Esophagus mucosa (tissue), 1 donor: ENCODE measurements at places on chromosomes 6 and 20. TPM values are rescaled to one million over a fixed set of nuclear protein-coding genes. Genes with fewer than 3 reads are reported as not detected.

GRCh38 chr6:160030103-160030502 lies 61.2 kb downstream of the IGF2R start:
- ATAC-seq, result peak; percentile 90

The SYCP2 gene
- 0.60 TPM for total RNA-seq

DNA sequence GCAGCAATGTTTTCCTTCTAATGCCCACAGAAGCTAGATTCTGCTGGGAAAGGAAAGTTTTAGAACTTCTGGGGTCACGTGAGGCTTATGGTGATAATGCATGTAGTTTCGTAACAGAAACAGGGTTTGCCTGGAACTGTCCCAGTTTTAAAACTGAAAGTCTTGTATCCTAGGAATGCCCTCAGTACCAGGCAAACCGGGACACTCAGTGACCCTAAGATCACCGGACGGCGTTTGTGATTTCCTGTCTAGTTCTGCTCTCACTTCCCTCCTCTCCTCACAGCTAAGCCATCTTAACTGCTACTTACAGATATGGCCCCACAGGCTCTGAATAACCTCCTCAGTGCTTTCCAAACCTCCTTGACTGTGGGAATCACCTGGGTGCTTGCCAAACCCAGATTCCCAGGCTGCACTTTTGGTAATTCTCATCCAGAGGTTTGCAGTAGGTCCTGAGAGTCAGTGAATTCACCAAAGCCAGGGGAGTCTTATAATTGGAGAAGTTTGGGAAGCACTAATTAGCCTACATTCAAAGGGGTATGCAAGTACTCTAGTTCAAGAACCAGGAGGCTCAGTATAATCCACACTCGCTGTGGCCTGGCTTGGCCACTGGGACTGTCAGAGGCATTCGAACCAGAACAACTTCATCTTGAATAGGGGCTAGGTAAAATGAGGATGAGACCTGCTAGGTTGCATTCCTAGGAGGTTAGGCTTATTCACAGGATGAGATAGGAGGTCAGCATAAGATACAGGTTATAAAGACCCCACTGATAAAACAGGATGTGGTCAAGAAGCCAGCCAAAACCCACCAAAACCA lies 231.6 kb upstream of the MYLIP start:
- no peak for ATAC-seq

The OXT gene
- total RNA-seq, result not detected

- no peak for ATAC-seq
These were observed 8.5 kb upstream of the PTCRA start for GRCh38 chr6:42907336-42907735.

GRCh38 chr6:84193114-84193708 lies 34.2 kb downstream of the CEP162 start:
- peak; percentile 86 for ATAC-seq

The FLRT3 gene
- total RNA-seq, result 3.0 TPM

DNA sequence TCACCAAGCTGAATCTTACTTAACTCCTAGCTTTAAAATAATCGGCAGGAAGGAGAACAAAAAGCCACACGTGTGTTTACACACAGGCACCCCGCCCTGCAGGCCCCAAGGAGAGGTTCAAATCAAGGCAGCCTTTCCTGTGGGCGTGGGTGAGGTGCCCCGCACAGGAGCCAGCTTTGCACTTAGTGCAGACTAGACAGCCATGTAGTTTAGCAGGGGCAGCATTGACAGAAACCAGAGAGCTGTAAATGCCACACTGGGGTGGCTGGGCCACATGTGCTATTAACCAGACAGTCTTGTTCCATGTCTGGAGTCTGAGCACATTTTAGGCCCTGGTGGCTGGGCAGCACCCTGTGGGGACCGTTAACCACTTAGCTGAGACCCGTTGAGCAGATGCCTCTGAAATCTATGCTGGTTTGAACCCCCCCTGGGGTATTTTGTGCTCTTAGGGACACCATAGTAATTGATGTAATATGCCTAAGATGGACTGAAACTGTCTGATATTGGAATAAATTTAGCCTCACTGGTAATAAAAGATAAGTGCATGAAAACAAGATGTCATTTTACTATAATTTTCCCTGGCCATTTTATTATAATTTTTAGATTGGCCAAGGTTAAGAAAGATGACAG lies 106.4 kb upstream of the KCNG1 start:
- ATAC-seq, result peak; percentile 73

The FOXQ1 gene
- 10.0 TPM for total RNA-seq

The SAMD5 gene
- total RNA-seq, result 6.5 TPM

DNA sequence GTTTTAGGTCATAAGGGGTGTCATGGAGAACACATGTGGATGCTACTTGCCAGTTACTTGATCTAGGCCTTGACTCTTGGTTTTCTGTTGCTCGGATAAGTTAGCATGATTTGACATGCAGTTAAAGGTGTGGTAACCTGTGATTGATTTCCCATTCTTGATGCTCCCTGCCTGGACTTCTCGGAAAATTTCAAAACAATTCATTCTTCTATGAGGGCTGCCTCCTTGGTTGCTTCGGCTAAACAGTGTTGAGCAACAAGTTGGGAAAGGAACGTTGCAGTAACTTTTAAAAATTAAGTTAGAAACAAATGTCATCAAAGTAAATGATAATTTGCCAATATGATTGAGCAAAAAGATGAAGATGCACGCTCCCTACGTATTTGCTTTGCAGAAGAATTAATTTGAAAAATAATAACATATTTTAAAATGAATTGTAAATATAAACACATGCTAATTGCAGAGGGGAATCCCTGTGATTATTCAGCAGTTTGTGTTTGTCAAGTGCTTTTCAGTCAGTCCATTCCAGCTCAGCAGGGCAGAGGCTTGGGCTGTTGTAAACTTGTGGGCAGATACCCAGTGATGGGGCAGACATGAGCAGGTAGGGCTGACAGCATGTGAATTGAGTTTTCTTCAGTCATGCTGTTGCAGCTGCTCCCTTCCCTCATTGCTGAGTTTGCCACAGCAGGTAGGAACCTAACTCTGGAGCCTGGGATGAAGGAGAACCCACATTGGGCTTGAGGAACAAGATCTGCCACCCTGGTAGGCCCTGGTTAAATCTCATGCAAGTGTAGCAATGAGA lies 110.2 kb downstream of the ESR1 start:
- ATAC-seq, result peak; percentile 81

- peak; percentile 39 for ATAC-seq
These were observed 19.8 kb upstream of the TREM1 start for GRCh38 chr6:41306187-41306854.

DNA sequence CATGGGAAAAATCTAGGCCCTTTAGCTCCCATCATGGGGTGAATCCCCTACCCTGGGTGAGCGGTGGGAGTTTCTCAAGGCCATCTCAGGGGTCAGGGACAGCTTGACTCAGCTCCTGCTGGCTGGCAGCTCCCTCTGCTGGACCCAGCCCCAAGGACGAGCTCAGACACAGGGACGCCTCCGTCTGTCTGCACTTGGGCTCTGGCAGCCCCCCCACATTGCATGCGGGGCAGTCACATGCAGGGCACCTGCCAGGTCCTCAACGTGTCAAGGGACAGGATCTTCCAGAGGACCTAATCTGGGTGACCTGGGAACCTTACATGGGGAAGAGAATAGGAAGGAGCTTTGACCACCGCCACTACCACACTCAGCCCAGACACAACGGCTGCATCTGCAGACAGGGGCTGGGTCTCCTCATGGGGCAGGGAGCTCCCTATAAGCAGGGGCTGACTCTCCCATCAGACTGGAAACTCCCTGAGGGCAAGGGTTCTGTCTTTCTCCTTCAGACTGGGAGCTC lies 173.4 kb downstream of the MRPL14 start:
- ATAC-seq, result no peak

The ACTL10 gene
- 2.0 TPM for total RNA-seq

GRCh38 chr6:29527126-29527525 lies 32.4 kb downstream of the UBD start:
- ATAC-seq, result no peak

GRCh38 chr6:14016935-14017625 lies 92.3 kb downstream of the RNF182 start:
- no peak for ATAC-seq

The RIPOR2 gene
- total RNA-seq, result 2.1 TPM

- peak; percentile 96 for ATAC-seq
These were observed at the start of gene RBBP9 for GRCh38 chr20:18496740-18497592. Gene RBBP9, minus strand, starts transcription at chr20:18497225. Its CDS starts 58 bp downstream, at chr20:18497167.

The CDH26 gene
- 1.3 TPM for total RNA-seq

DNA sequence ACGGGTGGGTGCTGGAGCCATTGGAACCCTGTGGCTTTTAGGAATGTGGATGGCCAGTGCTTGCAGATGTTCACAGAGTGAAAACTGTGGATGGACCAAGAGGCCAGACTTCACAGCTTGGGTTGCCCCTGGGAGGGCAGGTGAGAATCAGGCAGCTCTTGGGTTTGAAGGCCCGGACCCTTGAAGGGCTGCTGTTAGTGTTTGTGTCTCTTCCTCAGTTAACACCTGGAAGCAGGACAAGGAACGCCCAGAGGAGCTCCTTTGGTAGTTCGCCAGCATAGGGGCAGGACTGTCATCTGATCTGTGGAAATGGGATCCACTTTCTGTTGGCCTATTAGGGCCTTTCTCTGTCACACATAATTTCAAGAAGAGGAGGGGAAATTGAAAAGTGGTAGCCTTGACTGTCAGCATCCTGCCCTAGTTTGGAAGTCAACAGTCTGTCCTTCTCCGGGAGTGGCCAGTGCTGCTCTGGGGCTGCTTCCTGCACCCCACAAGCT lies 43.6 kb downstream of the RIOK1 start:
- peak; percentile 26 for ATAC-seq

GRCh38 chr6:44428682-44429081 lies 41.2 kb downstream of the CDC5L start:
- ATAC-seq, result no peak

- ATAC-seq, result no peak
These were observed 169.0 kb downstream of the TBC1D7 start for GRCh38 chr6:13159300-13159699.

GRCh38 chr20:45011108-45011526 lies 44.8 kb downstream of the STK4 start:
- ATAC-seq, result peak; percentile 45

- peak; percentile 13 for ATAC-seq
These were observed 43.4 kb downstream of the TAF8 start for GRCh38 chr6:42093582-42094329.

The COX7A2 gene
- 499 TPM for total RNA-seq

- no peak for ATAC-seq
These were observed 33.2 kb upstream of the PNISR start for GRCh38 chr6:99458319-99458718.

- no peak for ATAC-seq
These were observed 1.8 kb downstream of the SLA2 start for GRCh38 chr20:36644032-36644705.

DNA sequence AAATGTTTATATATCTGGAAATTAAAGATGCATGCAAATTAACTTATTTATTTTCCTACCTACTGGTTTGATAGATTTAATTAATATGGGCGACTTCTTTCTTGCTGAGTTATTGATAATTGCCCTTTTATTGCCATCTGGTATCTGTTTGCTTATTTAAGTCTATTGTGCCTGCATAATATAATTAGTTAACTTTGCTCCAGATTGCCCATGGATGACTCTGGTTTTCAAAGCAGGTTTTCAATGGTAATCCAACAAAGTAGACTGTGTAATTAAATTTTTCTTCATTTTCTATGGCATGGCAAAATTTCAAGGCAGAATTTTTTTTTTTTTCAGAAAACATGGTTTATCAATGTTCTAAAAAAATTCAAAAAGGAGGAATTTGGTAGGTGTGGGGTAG lies 1092.0 kb downstream of the GRIK2 start:
- no peak for ATAC-seq

- ATAC-seq, result peak; percentile 54
These were observed 46.7 kb upstream of the MOCS1 start for GRCh38 chr6:39980839-39981580.

- ATAC-seq, result no peak
These were observed 5.9 kb upstream of the C20orf144 start for GRCh38 chr20:33656010-33656782.

DNA sequence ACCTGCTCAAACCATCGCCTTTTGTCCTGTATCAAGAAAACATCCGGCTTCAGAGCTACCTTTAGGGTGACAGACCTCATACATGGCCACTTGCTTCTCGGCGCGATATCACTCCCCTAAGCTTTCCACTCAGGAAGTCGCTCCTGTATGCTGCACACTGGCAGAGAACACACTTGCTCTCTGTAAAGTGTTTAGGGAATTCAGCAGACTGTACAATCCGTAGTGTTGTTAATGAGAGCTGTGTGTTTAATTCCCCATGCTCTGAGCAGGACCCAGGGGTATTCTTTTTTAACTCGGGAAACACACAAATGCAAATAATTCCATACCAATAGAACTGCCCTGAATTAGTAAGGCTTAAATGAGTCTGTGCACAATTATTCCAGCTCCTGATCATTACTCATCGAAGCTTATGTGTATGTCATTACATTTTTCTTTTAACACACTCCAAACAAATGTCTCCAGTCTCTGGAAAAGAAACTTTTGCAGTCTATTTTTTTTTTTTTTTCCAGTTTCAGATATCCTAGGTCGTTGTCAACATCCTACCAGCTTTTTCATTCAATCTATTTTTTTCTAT lies 338.7 kb upstream of the ARID1B start:
- no peak for ATAC-seq

- ATAC-seq, result no peak
These were observed 14.7 kb upstream of the SSTR4 start for GRCh38 chr20:23020230-23021018.

The SRSF6 gene
- total RNA-seq, result 75.8 TPM
